ENCODE measurements at places on chromosomes 6 and 20.
A peak's percentile ranks its signal among the peaks of the same experiment; 100 is the strongest.

DNA sequence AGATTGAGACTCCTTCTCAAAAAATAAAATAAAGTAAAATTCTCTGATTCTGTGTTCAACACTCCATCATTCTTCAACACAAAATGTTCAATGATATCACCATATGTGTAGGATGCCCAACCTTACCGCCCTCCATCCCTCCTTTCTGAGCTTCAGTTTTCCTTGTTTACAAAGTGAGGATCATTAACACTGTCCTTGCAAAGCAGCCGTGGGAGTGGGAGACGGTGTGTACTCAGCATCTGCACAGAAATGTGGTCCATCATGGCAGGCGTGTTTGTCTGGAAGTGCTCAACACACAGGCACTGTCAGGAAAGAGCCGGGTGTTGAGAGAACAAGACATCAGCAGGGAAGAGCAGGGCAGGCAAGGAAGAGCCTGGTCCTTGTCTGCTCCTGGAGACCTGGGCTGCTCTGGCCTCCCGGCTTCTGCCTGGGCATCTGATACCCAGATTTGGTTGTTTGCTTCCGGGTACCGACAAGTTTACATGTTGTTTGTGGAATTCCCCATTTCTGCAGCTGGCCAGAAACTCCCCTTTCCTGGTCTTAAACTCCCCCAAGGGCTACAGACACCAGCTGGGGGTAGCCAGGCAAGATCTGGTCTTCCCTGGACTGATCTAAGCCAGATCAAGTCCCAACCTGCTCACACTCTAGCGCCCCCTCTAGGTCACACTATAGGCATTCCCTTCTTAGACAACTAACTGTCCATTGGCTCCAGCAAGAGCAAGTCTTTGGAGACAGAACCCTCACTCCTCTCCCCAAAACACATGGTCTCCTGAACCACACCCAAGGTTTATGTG lies 26.7 kb upstream of the TTPAL start:
- no peak for DNase-seq

GRCh38 chr6:50706575-50706974 lies 6.8 kb upstream of the TFAP2D start:
- no peak for DNase-seq

GRCh38 chr20:44532259-44532980 lies 10.6 kb upstream of the SERINC3 start:
- peak; percentile 12 for DNase-seq

DNA sequence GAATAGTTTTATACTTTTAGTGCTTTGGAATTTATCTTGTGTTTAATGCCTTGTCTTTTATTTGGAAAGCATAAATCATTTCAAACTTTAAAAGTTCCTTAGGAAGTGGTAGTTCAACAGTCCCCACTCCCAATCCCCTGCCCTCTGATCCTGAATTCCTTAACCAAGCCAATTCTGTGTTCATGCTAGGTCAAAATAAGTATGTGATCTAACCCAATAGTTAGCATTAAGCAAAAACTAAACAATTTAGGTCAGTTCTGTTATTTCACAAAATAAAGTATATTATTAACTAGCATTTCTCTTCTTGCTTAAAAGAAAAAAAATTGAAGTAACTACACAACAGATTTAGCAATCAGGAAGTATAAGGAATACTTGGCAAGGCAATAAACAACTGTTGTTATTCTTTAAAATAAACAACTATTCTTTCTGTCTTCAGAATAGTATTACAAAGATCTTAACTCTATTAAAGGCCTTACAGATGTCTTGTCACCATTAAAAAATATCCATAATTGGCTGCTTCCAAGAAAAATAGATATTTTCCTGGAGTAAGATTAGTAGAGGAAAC lies 37.0 kb downstream of the AKIRIN2 start:
- no peak for DNase-seq

DNA sequence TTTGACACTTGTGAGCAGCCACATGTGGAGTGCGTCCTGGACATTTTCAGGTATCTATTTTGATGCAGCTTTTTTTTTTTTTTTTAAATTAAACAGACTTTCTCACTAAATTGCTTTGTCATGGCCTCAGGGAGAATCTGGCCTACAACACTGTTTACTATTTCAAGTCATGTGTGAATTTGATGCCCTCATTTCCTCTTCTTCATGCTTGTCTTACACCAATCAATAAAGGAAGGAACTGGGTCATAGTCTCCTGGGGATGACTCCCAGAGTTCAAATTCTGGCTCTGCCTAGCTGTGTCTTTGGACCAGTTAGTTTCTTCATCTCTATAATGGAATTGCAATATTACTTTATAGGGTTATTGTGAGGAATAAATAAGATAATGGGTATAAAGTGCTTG lies 554.1 kb downstream of the PRKN start:
- no peak for DNase-seq

DNA sequence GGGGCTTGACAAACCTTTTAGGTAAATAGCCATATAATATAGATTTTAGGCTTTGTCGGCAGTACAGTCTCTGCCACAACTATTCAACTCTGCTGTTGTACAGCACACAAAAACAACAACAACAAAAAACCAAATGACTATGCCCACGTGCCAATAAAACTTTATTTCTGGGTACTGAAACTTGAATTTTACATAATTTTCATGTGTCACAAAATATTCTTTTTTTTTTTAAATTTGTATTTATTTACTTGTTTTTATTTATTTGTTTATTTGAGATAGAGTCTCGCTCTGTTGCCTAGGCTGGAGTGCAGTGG lies 34.8 kb upstream of the B4GALT5 start:
- no peak for DNase-seq

DNA sequence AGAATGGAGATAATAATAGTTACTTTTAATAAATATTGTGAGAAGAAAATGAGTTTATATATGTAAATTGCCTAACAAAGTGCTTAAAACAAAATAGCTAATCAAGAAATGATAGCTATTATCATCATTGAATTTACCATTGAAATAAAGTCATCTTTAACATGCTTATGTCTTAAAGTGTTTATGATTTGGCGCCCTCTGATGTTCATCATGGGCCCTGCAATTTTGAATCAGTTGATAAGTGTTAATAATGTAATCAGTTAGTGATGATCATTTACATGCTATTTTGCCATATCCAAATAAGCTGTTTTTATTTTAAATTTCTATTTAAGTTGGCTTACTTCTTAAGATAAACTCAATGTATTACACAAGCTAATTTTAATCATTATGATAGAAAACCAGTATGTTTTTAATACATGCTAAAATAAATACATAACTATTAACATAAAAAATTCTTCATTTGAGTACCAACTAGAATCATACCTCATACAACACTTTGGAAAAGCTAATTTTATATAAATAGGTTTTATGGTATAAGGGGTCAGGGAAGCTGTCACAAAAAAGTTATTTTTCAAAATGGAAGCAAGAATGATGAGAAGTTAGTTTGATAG lies 39.2 kb upstream of the TPD52L1 start:
- peak; percentile 23 for DNase-seq

DNA sequence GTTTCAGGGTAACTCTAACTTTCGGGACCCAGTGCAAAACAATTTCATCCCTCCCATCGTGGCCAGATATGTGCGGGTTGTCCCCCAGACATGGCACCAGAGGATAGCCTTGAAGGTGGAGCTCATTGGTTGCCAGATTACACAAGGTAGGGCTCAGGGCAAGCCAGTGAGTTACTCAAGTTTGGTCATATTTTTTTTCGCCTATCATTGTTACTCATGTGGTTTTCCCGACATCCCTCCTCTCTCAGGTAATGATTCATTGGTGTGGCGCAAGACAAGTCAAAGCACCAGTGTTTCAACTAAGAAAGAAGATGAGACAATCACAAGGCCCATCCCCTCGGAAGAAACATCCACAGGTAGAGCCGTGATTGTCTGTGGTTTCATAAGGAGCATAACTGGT lies 58.2 kb downstream of the DCBLD1 start:
- DNase-seq = no peak

- DNase-seq = no peak
Observed at GRCh38 chr6:143074101-143074500, 13.4 kb downstream of the AIG1 start.

DNA sequence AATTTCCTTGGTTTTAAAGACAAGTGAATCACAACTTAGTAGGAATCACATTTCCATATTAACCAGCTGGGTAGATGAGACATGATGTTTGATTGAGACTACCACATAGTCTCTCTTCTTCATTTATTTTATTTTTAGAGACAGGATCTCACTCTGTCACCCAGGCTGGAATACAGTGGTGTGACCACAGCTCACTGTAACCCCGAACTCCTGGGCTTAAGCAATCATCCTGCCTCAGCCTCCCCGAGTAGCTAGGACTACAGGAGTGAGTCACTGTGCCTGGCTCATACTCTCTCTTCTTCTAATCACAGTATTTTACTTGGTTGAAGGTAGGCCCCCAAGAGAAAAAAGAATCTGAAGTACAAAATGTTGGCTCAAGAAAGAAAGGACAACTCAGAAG lies 80.2 kb upstream of the ASF1A start:
- no peak for DNase-seq

- DNase-seq = no peak
Observed at GRCh38 chr6:74333406-74333805, 637.4 kb downstream of the CD109 start.

- DNase-seq = no peak
Observed at GRCh38 chr6:15930207-15930606, 198.7 kb upstream of the MYLIP start.

DNA sequence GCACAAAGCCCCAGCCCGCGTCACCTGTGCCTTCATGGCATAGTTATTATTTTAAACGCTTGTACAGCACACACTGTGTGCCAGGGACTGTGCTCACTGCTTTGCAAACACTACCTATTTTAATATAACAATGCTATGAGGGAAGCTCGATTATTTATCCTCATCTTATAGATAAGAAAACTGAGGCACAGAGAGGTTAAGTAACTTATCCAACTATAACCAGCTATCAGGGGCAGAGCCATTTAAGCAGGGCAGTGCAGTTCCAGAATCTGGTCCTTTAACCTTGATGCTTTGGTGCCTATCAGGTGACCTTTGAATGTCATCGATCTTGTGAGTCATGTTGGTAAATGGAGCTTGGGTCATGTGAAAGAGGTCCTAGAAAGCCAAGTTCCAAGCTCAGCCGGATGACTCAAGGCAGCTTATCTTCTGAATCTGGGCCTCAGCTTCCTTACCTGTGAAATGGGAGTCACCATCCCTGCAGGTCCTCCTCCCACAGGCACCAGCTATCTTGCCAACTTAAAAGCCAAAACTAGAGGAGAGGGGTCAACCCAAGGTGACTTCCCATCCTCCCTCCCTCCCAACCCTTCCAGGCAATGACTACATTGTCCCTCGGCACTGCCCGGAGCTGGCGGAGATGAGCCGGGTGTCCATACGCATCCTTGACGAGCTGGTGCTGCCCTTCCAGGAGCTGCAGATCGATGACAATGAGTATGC lies 56.4 kb upstream of the TTPAL start:
- DNase-seq = no peak

DNA sequence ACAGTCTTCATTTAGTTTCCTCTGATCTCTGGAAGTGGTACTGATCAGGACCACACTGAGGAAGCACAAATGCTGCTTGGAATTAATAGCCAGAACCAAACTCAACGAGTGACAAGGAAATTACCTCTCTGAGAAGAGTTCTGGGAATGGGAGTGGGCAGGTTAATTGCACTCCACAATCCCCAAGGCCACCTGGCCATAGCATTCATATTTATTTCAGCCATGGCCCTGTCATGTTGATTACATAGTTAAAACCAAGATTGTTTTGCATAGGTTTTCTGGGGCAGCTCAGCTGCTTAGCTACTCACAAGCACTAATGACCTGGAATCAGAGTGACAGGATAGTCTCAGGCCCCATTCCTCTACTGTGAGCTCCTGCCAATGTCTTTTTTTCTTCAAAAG lies 230.2 kb upstream of the RIMS1 start:
- no peak for DNase-seq

- DNase-seq = no peak
Observed at GRCh38 chr6:40479706-40480105, 107.5 kb downstream of the LRFN2 start.

DNA sequence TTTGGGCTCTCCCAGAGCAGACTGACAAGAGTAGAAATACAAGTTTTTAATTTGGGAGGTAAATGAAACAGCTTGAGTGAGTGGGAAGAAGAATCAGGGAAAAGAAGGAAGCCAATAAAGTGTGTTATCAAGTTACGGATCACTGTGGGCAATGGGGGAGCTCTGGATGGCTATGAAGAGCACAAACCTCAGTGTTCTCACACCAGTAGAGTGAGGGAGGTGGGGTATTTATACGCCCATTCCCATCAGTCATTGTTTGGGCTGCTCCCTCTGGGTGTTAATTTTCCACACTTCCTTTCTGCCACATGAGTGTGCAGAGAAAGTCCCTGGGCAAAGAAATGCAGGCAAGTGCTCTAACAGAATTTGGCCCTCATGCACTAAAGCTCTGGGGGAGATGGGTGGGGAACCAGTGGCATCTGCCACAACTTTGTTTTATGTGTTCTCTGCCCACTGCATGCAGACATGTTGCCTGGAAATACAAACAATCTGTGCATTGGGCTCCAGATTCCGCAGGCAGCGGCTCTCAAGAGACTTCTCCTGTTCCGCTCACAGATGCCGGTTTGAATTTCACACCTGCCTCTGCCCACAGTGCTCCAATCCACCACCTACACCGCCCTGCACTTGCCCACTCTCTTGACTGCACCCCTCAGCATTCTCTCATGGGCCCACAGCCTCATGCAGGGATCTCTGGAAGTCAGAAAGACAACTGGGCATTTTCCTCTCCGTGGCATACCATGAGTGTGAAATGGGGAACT lies 211.1 kb upstream of the RNF24 start:
- DNase-seq = no peak

- DNase-seq = no peak
Observed at GRCh38 chr20:40915756-40916155, 112.9 kb upstream of the TOP1 start.

GRCh38 chr20:50277460-50278376 lies 87.1 kb downstream of the CEBPB start:
- DNase-seq = no peak

DNA sequence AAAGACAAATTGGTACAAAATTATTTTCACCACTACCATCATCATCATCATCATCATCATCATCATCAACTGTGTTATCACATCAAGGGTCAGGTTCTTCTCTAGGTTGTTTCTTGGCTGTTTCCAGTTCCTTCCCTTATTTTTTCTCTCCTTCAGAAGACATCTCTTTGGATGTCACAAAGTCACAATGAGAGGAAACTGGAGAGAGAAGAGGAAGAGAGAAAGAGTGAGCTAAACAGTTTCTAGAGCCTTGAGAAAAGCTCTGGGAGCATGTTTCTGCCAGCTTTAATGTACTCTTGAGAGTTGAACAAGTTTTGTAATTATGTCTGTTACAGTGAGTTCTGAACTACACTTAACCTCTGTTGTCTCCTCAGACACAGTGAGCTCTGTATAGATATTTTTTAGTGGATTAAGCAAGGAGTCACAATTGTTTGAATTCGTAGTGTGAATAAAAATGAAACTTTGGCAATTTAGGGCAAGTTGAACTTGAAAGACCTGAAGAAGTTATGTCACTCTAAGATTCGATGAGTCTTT lies 123.0 kb upstream of the AKIRIN2 start:
- DNase-seq = no peak

GRCh38 chr6:139763468-139764210 lies 389.2 kb upstream of the CITED2 start:
- DNase-seq = no peak

Measured in AG08396 (cell line).